ENCODE measurements at places on chromosomes 7 and 10.

- DNase-seq, result no peak
Observed at GRCh38 chr7:47484923-47485639, 96.8 kb downstream of the TNS3 start.

- DNase-seq, result no peak
Observed at GRCh38 chr10:27482984-27483956, 20.8 kb upstream of the RAB18 start.

DNA sequence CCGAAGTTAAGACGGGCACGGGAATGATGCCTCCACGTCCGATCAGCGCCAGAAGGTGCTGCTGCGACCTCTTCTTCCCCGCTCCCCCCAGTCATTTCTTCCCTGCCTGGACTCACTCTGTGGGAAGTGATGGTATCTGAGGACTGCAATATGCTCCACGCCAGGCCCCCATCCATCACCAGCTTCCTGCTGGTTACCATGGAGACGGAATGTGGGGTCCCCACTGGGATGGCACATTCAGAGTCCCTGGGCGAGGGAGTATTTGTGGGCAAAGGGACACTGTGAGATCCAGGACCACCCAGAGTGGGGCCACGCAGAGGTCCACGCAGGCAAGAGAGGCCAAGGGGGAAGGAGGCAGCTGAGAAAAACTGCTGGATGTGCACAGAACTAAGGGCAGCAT lies 39.7 kb downstream of the CARD11 start:
- DNase-seq, result no peak

- DNase-seq, result no peak
Observed at GRCh38 chr7:92631067-92631849, 41.1 kb upstream of the FAM133B start.

- no peak for DNase-seq
Observed at GRCh38 chr10:15482156-15482555, 111.1 kb upstream of the FAM171A1 start.

DNA sequence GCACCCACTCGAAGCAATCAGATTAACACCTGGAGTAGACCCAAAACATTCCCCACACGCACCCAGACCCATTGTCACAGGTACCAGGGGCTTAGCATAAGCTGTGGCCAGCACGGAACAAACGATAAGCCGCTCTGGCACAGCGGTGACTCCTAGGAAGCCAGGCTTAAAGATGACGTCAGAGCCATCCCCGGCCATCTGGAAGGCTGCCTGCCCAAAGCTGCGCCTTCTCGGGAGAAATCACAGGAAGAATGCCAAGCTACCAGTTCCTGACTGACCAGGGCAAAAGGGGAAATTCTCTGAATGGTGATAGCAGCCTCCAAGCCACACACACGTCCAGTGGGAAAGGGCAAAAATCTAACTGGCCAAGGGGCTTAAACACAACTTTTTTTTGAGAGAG lies 13.0 kb upstream of the WIPI2 start:
- DNase-seq, result no peak

- no peak for DNase-seq
Observed at GRCh38 chr7:83347945-83348444, 185.3 kb upstream of the PCLO start.

DNA sequence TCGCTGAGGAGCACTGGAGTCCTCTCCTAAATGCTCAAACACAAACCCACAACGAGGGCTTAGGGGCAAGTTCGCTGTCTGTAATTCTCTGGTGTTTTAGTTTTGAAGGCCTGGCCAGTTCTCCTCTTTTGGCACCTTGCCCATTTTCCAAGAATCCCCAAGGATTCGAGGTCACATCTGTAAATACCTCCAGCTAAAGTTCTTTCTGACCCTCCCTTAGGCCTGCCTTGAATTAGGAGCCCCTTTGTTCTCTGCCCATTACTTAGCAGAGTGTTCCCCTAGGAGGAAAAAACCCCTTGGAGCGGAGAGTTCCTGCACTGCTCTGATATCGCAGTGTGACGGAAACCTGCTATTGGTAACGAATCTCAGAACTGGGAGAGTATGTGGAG lies 743 bp upstream of the PYROXD2 start:
- DNase-seq, result no peak

- no peak for DNase-seq
Observed at GRCh38 chr7:33418251-33418701, 288.9 kb downstream of the BBS9 start.

DNA sequence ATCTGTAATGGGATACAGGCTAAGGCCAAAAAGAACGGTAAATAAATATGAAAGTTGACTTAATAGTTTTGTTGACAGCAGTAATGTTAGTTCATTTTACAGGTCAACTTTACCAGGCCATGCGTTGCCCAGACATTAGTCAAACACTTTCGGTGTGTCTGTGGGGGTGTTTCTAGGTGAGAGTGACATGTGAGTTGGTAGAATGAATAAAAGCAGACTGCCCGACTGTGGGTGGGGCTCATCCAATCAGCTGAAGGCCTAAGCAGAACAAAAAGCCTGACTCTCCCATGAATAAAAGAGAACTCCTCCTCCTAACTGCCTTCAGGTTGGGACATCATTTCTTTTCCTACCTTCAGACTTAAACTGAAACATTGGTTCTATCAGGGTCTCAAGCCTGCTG lies 132.3 kb downstream of the MTPAP start:
- DNase-seq, result no peak

- no peak for DNase-seq
Observed at GRCh38 chr10:62870866-62871265, 54.7 kb upstream of the EGR2 start.

- no peak for DNase-seq
Observed at GRCh38 chr10:126468467-126468866, 80.2 kb upstream of the ADAM12 start.

GRCh38 chr7:28207486-28208158 lies 27.0 kb upstream of the JAZF1 start:
- no peak for DNase-seq

DNA sequence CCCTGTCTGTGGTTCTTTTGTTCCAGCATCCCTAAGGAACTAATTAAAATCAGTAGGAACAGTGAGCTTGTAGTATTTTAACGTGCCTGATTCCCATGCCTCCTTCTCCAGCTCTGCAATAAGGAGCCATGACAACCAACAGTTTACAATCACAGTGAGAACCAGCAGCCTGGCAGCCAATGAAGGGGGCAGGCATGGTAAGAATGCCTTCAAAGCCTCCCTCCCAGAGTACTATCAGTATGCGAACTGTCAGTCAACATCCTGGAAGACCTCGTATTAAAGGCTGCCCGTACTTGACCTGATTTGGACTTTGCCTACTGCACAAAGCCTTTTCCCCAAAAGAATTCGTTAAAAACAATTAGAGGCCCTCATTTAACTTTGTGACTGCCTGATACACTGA lies 7.7 kb downstream of the ZPBP start:
- DNase-seq, result no peak

DNA sequence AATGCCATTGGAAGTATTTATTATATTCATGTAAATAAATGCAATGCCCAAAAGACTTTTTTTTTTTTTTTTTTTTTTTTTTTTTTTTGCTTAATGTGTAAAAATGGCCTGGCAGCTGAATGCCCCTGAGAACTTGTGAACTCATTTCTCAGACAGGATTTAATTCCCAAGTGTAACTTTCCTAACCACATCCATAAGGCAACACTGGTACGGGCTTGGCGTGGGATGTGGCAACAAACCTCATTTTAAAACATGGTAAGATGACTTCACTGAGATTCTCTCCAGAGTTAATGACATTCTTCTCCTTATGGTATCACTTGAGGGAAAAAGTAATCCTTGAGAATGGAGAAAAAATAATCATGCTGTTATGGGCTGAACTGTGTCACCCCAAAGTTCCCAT lies 150.4 kb downstream of the DGKI start:
- DNase-seq, result no peak

DNA sequence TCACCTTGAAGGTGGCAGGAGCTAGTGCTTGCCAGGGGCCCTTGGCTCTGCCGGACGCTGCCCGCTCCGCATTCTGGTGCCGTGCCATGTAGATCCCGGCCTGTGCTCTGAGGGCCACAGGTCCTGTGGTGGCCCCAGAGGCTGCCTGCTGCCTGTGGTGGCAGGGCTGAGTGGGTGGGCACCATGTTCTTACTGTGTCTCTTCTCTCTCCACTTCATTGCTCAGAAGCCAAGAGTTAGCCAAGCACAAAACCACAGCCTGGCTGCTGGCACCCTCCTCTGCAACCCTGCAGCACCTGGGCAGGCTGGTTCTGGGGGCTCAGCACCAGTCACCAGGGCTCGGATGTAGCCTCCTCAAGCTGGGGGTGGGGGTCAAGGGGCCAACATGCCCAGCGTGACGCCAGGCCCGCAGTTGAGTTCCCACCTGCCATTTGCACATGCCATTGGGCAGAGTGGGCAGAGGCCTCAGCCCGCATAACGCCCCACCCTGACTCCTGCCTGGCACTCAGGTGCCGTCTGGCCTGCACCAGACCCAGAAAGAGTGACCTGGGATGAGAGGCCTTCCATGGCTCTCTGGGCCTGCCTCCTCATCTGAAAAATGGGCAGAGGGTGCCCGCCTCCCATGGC lies 16.3 kb downstream of the ZMIZ1 start:
- DNase-seq, result no peak

- no peak for DNase-seq
Observed at GRCh38 chr10:9608602-9609001, 1409.1 kb upstream of the CELF2 start.

DNA sequence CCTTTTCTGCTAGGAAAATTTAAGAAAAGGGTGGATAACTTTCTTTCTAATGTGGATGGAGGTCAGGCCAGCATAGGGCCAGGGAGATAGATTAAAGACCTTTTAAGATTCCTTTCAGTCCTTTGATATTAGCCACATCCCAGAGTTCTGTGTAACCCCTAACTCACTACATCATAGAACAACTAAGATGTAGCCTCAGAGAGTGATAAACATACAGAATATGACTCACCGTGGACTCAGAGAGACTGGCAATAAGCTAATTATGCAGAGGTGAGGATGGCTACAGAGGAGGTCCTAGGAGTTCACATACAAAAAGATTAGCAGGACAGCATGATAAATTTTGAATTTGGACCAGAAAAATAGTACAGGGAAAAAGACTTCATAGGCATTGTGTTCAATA lies 141.0 kb downstream of the AOAH start:
- no peak for DNase-seq

GRCh38 chr7:126840869-126841268 lies 411.9 kb downstream of the GRM8 start:
- DNase-seq, result no peak

DNA sequence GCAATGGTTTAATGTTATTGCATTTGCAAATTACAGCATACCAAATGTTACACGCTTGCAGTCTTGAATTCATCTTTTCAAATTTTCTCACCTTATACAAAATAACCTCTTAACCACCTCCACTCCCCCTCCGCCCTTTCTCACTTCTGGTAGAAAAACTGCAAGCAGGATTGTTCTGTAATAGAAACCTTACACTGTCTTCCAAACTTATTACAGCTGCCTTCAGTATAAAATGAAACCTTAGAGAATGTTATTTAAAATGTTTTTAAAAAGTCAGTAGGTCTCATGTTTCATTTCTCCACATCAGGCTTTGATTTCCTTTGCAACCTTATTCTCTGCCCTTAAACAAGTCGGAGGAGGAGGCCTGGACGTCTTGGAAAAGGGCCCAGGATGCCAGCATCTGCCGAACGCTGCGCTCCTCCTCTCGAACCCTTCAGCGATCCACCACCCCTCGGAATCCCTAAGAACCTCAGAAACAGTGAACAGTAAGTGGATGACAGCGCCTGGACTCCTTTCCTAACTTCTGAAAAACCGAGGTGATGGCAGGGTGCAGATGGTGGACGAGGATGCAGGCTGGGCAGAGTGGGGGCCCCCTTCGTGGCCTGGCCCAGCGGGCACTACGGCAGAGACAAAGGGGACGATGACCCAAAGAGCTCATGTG lies 74.0 kb downstream of the FGFR2 start:
- no peak for DNase-seq

GRCh38 chr7:127803626-127804025 lies 151.6 kb downstream of the SND1 start:
- no peak for DNase-seq

DNA sequence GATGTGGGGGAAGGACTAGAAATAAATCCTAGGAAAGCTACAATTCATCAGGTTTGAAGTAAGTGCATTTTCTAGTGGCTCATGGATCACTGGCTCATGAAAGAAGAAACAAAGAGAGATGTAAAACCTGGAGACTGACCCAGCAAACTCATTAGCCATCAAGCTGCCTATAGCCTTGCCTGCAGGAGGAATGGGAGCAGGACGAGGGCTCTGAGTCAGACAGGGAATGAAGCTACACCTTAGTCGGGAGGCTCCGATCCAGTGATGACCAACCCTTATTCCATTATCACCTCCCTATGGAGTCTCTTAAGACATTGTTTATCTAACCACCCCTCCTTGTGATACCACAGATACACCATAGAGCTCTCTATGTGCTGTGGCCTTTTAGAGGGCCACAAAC lies 112.5 kb upstream of the WDR11 start:
- no peak for DNase-seq

DNA sequence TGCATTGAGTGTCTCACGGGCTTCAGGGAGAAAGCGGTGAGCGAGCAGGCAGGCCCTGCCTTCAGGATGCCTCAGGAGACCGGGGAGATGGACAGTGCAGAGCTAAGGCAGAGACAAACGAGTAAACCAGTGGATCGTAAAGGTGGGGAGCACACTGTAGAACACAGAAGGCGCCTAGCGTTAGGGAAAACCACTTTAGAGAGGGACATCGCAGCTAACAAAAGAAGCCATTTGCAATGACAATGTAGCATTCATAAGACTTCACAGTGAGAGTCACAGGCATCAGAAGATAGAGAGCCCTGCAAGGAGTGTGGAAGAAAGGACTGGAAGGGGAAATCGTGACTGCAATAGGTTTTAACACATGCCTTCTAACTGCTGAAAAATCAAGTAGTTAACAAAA lies 54.9 kb upstream of the TMEM273 start:
- no peak for DNase-seq

GRCh38 chr10:680745-681144 lies 8.7 kb downstream of the DIP2C start:
- no peak for DNase-seq

DNA sequence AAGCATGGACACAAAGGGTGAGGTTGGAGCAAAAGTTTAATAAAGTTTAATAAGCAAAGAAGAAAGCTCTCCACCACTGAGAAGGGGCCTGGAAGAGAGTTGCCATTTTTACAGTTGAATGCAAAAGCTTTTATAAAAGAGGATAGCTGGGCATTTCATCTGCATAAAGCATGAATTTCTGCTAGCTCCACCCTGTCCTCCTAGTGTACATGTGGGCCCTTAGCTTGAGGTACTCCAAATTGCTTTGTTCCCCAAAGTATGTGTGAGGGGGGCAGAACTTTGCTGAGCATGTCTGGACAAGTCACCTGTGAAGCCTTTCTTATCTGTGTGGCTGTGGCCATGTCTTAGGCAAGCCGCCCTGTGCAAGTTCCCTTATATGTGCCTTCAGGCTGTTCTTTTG lies 22.6 kb upstream of the CROT start:
- no peak for DNase-seq

DNA sequence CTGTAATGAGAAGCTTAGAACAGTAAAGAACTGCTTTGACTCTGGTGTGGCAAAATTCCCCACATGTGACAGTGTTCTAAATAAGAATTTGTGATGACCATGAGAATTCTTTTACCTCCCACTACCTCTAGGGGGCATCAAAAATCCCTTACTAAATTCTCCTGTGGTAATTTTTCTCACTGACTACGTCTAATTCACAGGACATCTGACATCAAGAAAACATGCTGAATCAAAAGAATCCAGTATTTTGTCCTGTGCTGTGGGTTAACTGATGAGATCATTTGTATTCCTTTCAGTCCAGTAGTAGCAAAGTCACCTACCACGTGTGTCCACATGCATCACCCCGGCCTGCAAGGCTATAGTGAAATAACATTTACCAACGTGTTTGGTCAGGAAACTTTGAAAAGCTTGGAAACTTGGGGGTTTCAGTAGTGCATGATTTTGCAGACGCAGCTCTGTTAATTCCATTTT lies 103.8 kb downstream of the ATE1 start:
- no peak for DNase-seq

GRCh38 chr7:27936768-27937102 lies 196.8 kb downstream of the TAX1BP1 start:
- no peak for DNase-seq
